ENCODE measurements at places on chromosomes 16 and 17.

DNA sequence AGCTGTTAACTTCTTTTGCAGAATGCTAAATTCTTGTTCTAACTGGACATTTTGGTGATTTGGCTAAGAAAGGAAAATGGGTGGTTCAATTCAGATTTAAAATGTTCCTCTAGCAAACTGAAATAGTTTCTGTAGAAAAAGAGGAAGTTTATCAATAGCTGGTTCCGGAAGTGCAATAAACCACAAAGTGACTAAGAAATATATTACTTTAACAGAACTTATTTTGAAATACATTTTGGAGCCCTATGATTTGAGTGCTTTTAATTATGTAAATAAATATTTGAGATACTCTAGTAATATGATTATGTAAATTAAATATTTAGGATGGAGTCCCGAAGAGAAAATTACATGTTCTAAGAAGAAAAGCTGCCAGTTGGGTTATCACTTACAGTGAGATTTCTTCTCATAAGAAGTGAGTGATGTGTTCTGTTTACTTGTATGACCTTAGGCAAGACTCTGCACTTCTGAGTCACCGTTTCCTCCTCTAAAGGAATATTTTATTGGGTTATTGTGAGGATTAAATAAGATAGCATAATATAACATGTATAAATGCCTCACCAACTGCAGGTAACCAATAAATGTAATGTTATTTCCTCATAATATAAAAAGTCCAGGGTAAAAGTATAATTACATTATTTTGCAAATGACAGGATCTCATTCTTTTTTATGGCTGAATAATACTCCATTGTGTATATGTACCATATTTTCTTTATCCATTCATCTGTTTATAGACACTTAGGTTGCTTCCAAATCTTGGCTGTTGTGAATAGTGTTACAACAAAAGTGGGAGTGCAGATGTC is at the start of gene EVI2B:
Gene EVI2B, minus strand, starts transcription at position 73 of the 800 bp plus-strand sequence. CDS start 8,445 bp downstream, outside the sequence.
- DNase-seq = no peak

GRCh38 chr16:31110106-31111034 is 2.2 kb downstream of the BCKDK start:
- no peak for DNase-seq

DNA sequence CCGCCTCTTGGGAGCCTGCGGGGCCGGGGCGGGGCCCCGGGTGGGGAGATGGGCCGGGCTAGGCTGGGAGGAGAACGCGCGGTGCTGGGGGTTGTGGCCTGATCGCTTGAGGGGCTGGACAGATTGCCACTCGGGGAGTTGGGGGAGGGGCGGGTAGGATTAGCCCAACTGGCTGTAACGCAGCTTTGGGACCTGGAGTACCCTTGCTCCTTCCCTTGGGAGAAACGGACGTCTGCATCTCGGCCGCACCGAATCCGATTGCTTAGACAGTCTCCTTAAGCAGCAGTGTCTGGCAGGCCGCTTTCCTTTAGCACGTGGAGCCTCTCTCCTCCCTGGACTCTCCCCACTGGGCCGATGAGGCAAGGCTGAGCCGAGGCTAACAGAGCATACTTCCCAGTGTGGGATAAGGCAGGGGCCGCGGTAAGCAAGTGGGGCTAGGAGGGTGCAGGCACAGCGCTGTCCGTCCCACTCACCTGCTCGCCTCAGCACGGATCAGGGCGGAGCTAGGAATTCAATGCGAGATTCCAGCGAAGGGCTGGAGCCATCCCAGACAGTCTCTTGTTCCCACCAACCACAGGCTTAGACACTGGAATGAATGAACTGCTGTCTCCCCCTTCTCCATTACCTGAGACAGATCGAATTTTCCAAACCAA is 540 bp upstream of the ACLY start:
- DNase-seq = no peak

GRCh38 chr17:73476890-73477350 is 165.1 kb upstream of the CDC42EP4 start:
- DNase-seq = no peak

GRCh38 chr17:59840329-59841090 is 52.2 kb downstream of the TUBD1 start:
- no peak for DNase-seq

- DNase-seq = no peak
Measured at GRCh38 chr17:6901086-6901485, 69.6 kb upstream of the TEKT1 start.

GRCh38 chr17:60277258-60277657 is 114.7 kb downstream of the USP32 start:
- no peak for DNase-seq

- DNase-seq = no peak
Measured at GRCh38 chr17:5131146-5131715, 15.4 kb downstream of the USP6 start.

GRCh38 chr16:20897253-20897897 is 2.8 kb downstream of the DCUN1D3 start:
- DNase-seq = no peak

- DNase-seq = no peak
Measured at GRCh38 chr16:65212240-65212639, 90.4 kb upstream of the CDH11 start.

DNA sequence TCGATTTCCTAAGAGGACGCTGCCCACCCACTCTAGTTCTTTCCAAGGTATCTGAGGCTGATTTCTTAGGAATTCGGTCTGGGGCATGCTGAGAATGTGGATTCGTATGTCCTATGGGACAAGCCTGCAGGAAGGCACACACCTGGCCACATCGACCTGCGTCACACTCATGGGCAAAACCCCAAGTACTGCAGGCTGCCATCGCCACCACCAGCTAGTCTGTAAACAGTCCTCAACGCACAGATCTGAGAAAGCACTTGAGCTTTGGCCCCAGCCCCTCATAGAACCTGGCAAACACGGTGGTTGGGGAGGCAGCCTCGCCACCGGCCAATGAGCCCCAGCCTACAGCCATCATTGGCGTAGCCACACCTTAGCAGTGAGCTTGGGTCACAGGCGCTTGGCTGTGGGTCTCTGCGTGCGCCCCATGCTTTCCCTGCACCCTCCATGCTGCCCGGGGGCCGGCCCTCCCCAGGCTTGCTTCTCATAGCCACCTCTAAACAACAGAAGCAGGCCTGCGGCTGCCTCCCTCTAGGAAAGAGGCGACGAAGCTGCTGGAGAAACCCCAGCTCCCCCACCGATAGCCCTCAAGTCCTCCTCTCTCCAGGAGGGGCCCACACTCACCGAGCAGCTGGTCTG is 75.1 kb downstream of the ZNF778 start:
- DNase-seq = no peak

- no peak for DNase-seq
Measured at GRCh38 chr16:75208242-75208825, 1.4 kb upstream of the CTRB2 start.

DNA sequence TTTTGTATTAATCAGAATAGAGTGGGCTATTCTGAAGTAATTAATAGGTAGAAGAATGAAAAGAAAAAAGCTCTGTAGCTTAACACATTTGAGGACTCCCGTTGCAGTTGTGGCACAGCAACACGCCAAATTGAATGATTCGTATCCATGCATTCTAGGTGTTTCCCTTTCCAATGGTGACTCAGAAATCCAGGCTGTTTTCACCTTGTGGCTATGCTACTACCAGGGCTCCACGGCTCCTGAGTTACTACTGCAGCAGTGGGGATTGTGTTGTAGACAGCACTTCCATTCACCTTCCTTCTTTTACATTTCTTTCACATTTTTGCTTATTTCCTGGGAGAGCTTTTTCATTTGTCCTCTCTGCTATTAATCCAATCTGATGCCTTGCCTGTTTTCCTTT is 1616.4 kb downstream of the CDH8 start:
- DNase-seq = no peak

GRCh38 chr17:62801553-62802114 is 6.5 kb downstream of the MARCHF10 start:
- no peak for DNase-seq

GRCh38 chr16:78310196-78310595 is 210.7 kb downstream of the WWOX start:
- no peak for DNase-seq

DNA sequence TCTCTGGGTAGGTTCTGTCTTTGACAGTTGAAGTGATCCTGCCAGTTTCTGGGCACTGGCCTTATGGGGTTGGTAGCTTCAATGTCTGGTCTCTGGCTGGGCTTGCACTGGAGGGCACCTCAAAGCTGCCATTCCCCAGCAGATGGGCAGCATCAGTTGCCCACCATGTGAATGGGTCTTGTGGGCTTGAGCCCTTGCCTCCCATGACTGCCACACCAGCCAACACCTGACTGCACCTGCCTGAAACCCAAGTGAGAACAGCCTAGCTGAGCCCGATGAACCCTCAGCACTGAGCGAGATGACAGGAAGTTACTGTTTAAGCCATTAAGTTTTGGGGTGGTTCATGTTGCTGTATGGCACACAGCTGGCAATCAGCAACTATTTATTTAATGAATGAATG is 69.1 kb upstream of the AXIN2 start:
- DNase-seq = no peak

DNA sequence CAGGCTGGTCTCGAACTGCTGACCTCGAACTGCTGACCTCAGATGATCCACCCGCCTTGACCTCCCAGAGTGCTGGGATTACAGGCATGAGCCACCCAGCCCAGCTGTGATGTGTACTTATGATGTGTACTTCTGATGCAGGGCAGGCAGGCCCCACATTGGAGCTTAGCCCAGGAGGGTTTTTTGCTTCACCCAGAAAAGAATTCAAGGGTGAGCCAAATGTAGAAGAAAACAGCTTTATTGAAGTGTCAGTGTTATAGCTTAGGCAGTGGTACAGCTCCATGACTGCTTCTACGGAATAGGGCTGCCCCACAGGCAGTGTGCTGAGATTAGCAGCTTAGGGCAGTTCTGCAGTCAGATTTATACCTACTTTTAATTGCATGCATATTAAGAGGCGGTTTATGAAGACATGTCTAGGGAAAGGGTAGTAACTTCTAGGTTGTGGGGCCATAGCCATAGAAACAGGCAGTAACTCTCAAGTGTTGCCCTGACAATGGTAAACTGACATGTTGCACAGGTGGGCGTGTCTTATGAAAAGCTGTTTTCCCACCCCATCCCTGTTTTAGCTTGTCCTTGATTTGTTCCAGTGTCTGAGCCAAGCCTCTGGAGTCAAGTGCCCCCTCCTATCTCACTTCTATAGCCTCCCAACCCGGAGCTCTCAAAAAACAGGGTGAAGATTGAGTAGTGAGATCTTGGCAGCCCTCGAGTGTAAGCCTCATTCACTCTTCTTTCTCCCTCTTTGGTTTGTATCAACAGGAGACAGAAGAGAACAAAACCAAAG is 24.1 kb upstream of the POLR3E start:
- no peak for DNase-seq

GRCh38 chr16:64615630-64616280 is 506.1 kb downstream of the CDH11 start:
- DNase-seq = peak; percentile 7

- DNase-seq = no peak
Measured at GRCh38 chr16:83813823-83814658, 6.3 kb downstream of the HSBP1 start.

GRCh38 chr16:71895679-71896365 is 491 bp downstream of the IST1 start:
- no peak for DNase-seq

GRCh38 chr16:50756473-50756872 is 14.6 kb downstream of the CYLD start:
- DNase-seq = no peak

DNA sequence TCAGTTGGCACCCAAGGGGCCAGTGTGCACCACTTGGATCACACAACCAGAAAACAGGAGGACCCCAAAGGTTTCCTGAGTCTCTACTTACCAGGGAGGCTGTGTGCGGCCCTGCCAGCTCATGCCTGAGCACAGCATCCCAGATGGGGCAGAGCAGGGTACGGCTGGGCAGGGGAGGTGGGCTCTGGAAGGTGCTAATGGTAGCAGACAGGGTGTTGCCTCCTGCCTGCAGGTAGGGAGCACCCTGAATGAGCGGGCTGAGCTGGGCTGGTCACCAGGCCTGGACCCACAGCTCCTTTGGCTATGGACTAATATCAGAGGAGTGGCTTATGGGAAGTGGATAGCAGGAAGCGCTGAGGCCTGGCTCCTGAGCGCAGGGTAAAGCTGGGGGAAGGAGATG is 14.6 kb downstream of the RECQL5 start:
- DNase-seq = no peak

Measured in NCI-H446 (cell line).